ENCODE measurements at places on chromosomes 2 and 18. TPM values are rescaled to one million over a fixed set of nuclear protein-coding genes. Genes with fewer than 3 reads are reported as not detected.

DNA sequence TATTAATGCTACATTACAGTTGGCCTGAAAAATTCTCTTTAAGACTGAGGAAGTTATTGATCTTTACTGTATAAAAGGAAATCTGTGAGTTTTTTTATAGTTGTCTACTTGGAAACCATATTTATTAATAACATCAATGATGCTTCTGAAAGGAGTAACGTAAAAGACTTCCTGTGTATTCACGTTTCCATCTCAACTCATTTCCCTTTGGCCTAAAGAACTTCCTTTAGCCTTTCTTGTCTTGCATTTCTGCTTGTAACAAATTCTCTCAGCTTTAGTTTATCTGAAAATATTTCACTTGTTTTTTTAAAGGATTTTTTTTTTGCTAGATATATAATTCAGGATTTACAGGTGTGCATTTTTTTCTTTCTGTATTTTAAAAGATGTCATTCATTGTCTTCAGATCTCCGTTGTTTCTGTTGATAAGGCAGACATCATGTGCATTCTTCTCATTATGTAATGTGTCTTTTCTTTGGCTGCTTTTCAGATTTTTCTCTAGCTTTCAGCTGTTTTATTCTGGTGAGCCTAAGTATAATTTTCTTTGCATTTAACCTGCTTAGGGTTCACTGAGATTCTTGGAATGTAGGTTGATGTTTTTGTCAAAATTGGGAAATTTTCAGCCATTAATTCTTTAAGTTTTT is 159.0 kb upstream of the DAPL1 start:
- H3K36me3 ChIP-seq: peaks cover 87% of the 10 kb centered on the region
- H3K4me3 ChIP-seq: no peak overlapping the region
- H3K4me1 ChIP-seq: no peaks in the 10 kb centered on the region
- no peaks in the 10 kb centered on the region for H3K27me3 ChIP-seq
- no peak overlapping the region for H3K27ac ChIP-seq

- no peak for DNase-seq
- peaks cover 14% of the 10 kb centered on the region for H3K4me1 ChIP-seq
- no peaks in the 10 kb centered on the region for H3K27me3 ChIP-seq
Observed at GRCh38 chr2:219071131-219071816, 10.6 kb upstream of the IHH start.

Gene EML6
- total RNA-seq: 2.7 TPM

DNA sequence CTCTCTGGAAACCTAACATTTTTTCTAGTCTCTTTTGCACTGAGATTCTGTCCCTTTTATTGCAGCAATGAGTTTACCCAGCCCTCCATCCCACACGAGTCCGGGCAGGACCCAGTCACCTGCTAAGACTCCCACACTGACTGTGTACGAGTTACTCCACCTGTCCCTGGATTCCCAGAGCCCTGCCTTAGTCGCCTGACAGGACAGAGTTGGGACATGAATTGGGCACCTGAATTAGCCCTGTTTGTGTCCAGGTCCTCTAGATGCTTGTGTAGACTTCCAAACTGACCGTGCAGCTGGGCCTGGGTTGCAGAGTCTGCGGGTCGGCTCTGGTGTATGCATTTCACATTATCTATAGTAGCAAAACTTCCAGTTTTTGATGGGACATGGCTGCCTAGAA is 238.7 kb downstream of the VAPA start:
- no peak overlapping the region for H3K4me3 ChIP-seq
- H3K27me3 ChIP-seq: no peaks in the 10 kb centered on the region
- no peaks in the 10 kb centered on the region for H3K4me1 ChIP-seq

- H3K36me3 ChIP-seq: no peaks in the 10 kb centered on the region
- H3K27me3 ChIP-seq: no peaks in the 10 kb centered on the region
- H3K4me3 ChIP-seq: no peak overlapping the region
- H3K27ac ChIP-seq: no peak overlapping the region
Observed at GRCh38 chr2:241134711-241135110, 14.6 kb downstream of the PASK start.

DNA sequence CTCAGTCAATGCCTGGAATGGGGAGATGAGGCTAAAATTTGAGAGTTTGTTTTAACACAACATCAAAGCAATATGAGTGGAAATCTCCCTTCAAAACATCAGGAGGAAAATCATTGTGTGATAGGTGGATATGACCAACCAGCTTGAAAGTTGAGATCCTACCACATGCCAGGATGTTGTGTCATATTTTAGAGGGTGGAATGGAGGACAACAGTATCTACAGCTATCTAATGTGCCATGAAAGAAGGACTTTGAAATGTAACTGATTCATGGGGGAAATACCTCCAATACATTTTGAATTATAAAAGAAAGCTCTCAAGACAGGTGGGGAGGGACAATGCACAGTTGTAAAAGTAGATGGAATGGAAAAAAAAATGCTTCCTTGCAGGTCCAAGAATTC is 87.8 kb downstream of the SP100 start:
- no peak overlapping the region for H3K4me3 ChIP-seq
- no peak overlapping the region for H3K27ac ChIP-seq
- H3K36me3 ChIP-seq: no peaks in the 10 kb centered on the region
- no peaks in the 10 kb centered on the region for H3K4me1 ChIP-seq
- DNase-seq: no peak

GRCh38 chr2:225040856-225041206 is 1.4 kb downstream of the DOCK10 start:
- no peak for DNase-seq
- peak overlapping the region; percentile 16 for H3K27ac ChIP-seq
- H3K27me3 ChIP-seq: no peaks in the 10 kb centered on the region
- no peaks in the 10 kb centered on the region for H3K36me3 ChIP-seq
- peak overlapping the region; percentile 54 for H3K4me3 ChIP-seq

Gene VWA3B
- total RNA-seq: not detected

- H3K36me3 ChIP-seq: no peaks in the 10 kb centered on the region
- no peaks in the 10 kb centered on the region for H3K4me1 ChIP-seq
- no peak overlapping the region for H3K27ac ChIP-seq
- DNase-seq: no peak
- no peak overlapping the region for H3K4me3 ChIP-seq
Observed at GRCh38 chr2:27852691-27853090, 37.5 kb downstream of the RBKS start.

DNA sequence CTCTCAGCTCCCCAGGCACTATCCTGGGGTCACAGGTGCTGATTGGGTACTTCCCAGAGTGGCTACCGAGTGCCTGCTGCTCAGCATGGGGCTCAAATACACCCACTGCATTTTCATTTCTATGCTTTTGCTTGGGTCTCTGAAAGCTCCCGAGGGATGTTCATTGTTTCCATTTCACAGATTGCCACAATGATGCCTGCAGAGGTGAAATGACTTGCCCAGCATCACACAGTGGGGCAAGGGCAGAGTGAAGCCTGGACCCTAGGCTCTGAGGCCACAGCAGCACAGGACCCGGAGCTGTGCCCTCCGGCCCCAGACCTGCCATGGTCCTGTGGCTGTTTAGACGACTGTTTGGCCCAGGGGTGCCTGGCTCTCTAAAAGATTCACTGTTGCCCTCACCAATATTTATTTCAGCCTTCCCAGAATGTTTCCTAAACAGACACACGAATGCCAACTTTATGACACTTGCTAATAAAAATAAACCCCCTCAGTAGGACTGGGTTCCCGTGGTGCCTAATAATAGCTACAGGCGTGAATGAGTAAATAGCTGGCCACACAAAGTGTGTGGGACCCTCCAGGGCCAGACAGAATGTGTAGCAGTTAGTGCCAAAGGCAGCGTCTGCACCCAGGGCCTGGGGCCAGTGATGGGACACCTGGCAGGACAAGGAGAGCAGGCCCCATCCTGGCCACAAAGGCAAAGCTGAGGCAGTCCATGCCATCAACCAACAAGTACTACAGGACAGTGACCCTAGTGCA is 11.5 kb upstream of the ST8SIA5 start:
- no peaks in the 10 kb centered on the region for H3K27me3 ChIP-seq
- H3K4me1 ChIP-seq: no peaks in the 10 kb centered on the region
- DNase-seq: no peak
- H3K4me3 ChIP-seq: no peak overlapping the region
- H3K27ac ChIP-seq: no peak overlapping the region
- H3K36me3 ChIP-seq: no peaks in the 10 kb centered on the region

Gene TCF7L1
- total RNA-seq: 2.0 TPM

Gene CD207
- total RNA-seq: 0.35 TPM

DNA sequence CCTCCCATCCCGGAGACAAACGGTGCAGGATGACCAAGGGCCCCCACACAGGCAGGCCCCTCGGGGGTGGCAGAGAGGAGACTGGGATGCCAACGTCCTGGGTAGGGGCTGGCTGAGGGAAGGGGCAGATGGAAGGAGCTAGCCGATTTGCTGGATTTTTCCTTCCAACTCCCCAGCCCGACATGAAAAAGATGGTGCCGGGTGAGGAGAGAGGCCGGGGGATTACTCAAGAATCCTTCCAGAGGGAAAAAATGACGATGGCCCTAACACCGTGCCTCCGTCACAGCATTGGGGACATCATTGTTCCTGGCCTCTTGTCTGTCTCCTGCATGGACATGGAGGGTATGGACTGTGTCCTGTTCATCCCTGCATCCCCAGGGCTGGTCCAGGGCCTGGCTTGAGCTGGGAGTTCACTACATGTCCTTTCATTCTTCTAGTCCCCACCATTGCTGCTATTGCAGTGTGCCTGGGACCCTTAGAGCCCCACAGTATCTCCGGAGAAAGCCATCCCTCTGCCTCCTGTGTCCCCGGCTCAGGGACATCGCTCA is 217.7 kb downstream of the TNS1 start:
- peaks cover 11% of the 10 kb centered on the region for H3K36me3 ChIP-seq
- no peak for DNase-seq
- no peaks in the 10 kb centered on the region for H3K4me1 ChIP-seq
- no peak overlapping the region for H3K4me3 ChIP-seq

GRCh38 chr2:216047397-216047796 is 34.0 kb upstream of the MREG start:
- DNase-seq: no peak
- no peaks in the 10 kb centered on the region for H3K4me1 ChIP-seq
- H3K4me3 ChIP-seq: no peak overlapping the region
- no peaks in the 10 kb centered on the region for H3K36me3 ChIP-seq
- H3K27ac ChIP-seq: no peak overlapping the region
- no peaks in the 10 kb centered on the region for H3K27me3 ChIP-seq
